Ureter (tissue), 1 donor: ENCODE measurements at places on chromosomes 1 and 21.
A peak's percentile ranks its signal among the peaks of the same experiment; 100 is the strongest.

DNA sequence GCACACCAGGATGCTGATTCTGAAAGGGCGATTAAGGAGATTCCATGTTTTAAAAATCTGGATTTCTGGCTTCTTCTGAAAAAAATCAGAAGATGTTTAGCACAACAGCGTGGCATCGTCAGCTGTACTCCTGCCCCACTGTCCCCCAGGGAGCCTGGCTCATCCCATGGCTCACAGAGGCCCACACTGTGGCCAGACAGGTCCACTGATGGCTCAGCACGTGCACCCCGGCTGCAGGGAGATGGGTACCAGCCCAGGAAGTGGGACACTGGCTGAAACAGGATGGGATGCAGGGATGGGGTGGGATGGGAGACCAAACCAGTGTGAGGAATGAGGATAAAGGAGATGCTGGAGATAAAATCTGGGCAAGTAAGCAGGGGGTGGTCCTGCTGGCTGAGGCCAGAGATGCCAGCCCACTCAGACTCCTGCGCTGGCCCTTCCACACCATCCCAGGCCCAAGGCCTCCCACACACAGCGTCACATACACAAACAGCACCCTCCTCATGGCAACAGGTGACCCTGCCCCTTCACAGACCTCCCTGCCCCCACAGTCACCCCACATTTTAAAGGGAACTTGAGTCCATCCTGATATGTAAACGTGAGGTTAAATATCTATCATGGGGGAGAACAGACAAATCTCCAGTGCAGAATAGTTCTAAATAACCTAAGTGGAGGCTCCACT, 23.9 kb upstream of the SAMD11 start:
- no peak for DNase-seq

DNA sequence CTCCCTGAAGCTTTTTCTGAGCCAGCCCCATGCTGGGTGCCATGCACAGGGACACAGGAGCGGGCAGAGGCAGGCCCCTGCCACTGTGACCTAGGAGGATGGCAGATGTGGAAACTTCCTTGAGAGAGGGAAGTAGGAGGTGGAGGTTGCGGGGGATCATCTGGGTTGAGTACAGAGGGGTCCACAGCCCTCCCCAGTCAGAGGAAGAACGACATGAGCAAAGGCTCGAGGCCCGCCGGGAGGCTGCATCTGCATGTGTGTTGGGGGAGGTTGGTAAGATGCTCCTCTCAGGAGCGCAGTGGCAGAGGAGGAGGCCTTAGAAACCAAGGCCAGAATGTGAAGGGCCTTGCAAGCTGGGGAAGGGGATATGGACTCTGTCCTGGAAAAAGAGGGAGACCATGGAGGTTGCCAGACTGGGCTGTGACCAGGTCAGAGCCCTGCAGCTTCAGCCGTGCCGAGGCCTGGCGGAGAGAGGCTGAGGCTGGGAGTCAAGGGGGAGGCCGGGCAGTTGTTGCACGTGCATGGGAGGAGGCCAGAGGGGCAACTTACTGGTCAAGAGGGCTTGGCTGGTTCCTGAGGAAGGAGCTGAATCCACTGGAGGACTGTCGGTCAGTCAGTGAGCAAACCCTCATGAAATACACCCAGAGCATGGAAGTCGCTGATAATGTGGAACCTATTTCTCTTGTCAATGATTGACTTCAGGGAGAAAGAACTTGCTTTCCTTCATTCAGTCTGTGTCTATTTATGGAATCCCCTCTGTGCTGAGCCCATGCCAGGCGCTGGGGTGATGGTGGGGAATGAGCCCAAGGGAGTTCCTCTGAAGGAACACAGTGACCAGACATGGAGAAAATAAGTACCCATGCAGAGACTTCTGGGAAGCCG, 31.7 kb downstream of the A3GALT2 start:
- no peak for DNase-seq

DNA sequence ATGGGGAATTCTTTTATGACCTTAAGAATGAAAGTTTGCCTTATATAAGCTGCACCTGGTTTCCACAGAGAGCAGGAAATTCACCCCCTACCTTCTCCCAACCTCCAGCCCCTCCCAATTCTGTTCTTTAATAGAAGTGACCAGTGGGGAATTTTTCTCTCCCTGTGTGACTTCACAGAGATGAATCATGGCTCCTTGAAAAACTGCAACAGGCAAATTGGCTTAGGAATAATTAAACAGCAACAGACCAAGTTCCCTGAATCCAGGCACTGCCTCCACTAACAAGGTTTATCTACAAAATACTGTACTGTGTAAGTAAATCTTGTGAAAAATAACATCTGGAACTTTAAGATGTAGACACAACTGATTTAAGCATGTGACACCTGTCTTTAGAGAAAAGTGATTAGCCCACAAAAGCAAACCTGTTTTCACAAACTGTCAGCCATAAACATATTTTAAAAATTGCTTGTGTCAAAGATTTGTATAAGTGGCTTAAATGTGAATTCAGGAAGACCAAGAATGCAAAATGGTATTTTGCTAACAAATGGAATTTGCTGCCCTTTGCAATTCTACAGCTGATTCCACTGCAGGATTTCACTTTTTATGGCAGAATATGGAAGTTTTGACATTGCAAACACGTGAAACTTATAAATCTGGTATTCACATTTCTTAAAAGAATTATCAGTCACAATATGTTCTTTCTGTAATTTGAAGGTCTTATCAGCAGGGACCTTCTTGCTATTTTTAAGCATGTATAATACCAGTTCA, 54.0 kb downstream of the ALG14 start:
- DNase-seq: no peak

- DNase-seq: no peak
Measured at GRCh38 chr1:226590614-226591013, 42.0 kb downstream of the STUM start.

- DNase-seq: no peak
Measured at GRCh38 chr1:22673486-22674409, 20.7 kb downstream of the C1QB start.

DNA sequence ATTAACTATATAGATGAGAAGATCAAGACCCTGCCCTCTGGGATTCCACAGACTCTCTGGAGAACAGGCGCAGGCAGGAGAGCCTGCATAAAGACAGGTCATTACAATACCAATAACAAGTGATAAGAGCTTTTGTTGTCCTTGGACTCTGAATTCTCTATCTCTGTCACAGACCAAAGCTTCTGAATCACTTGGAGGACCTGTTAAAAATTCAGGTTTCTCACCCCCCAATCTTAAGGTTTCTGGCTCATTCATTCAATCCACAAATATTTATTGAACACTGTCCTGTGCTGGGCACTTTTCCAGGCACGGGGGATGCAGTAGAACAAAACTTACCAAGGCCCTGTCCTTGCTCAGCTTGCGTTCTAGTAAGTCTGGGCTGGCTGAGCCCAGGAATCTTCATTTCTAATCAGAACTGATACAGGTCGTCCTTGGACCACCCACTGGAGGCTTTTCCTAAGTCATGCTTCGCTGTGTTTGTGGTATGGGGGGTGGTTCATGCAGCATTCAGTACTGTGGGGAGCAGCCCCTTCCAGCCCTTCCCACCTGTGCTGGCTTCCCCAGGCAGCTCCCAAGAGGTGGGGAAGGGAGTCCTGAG, 1.4 kb downstream of the EFNA4 start:
- no peak for DNase-seq

- no peak for DNase-seq
Measured at GRCh38 chr1:182662121-182662890, 22.1 kb downstream of the RGS8 start.

DNA sequence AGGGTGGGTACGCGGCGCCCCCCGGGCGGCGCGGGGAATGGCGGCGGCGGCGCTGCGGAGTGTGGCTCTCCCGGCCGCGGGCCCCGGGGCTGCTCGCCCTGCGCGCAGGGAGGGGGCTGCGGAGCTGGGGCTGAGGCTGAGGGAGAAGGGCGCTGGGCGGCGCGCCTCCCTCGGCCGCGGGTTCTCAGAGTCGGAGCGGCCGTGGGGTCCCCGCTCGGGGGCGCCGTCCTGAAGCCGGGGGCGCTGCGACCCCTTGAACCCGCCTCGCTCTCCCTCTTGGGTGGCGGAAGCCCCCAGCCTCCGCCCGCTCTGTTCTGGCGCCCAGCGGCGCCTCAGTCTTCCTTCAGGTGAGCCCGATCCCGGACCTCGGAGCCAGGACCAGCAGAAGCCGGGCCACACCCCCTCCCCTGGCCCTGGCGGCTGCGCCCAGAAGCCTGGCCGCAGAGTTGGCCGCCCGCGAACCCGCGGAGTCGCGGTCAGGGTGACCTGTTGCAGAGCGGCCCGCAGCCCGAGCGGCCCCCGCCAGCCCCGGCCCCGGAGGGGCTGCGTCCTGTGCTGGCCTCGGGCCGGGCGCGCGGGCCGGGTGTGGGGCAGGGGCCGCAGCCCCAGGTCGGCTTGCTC, 532 bp downstream of the RALGPS2 start:
- DNase-seq: peak; percentile 49

GRCh38 chr1:172720339-172720738, 61.4 kb downstream of the FASLG start:
- no peak for DNase-seq

DNA sequence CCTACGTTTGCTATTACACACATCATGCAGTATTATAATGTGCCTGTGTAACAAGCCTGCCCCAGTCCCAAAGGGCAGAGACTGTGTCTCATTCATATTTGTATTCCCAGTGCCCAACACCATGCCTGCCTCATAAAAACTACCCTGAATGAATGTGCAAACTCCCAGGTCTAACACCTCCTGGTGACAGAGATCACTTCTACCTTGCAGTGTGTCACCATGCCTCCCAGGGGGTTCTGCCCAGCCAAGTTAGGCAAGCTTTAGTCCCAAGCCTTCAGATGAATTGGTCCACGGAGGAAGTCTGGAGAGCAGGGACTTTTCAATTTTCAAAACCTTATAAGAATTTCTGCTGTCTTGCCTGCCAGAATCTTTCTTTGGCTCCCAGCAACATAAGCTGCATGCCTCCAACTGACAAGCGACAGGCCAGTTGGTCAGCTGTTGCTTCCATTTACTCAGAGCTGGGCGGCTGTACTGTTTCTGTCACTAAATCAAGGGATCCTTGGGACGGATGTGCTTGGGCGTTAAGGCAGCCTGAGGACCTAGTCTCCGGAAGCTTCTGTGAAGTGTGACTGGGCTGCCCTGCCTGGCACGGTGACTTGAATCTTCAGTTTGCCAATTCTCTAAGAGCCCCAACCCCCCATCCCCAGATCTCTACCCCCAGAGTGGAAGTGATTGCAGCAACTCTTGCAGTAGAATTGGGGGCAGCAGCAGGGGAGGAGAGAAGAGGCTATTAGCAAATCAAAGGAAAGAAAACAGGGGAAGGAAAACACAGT, 1.2 kb downstream of the RXRG start:
- no peak for DNase-seq

GRCh38 chr1:101444381-101444780, 207.6 kb downstream of the S1PR1 start:
- no peak for DNase-seq

GRCh38 chr1:109399326-109399957, 1.7 kb upstream of the SORT1 start:
- DNase-seq: no peak

- DNase-seq: no peak
Measured at GRCh38 chr1:47742890-47743760, 254.1 kb downstream of the TRABD2B start.

DNA sequence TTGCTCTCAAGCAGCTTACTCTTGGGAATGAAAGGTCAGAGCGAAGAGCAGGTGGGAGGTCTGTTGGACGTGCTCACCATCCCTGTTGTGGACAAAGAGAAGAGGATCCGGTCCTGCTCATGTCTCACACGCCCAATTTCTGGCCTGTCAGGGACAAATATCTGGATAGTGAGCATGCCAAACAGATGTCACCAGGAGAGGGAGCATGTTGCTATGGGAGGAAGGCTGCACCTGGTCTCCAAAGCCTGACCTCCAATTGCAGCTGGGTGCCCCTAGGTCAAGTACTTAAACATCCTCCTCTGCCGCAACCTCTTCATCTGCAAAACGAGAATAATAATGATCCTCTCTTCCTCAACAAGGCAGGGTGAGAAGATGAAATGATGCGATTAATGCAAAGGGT, 53.4 kb downstream of the DMRTA2 start:
- no peak for DNase-seq

DNA sequence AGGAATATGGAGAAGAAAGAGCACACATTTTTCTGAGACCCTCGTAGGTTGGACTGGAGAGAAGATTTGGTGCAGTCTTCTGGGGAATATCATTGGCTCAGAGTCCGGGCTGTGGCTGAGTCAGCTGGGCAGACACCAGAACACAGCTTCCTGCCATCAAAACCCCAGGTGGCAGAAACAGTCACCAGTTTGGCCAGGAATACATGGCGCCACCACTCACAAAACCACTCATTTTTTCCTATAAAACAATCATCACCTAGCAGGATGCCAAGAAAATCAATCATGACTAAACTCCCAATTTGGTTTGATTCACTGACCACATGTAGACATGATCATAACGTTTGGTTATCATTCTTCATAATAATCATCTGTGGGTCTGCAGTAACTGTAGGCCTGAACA, 178.1 kb upstream of the PBX1 start:
- no peak for DNase-seq

DNA sequence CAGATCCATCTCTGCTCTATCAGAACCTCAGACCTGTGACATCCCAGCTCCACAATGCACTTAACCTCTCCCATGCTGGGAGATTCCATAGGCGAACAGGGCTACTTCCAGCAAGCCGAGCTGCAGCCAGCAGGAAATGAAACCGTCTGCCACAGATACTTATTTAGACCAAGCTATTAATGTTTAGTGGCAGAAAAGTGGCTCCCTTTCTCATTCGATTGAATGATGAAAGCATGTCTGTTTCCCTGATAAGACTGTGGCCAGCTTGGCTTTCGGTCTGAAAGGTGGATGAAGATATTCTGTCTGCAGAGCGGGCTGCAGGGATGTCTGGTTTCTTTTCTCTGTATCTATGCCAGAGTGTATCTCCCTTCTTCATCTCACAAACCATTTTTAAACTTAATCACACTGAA, 146.4 kb downstream of the GREM2 start:
- DNase-seq: no peak

DNA sequence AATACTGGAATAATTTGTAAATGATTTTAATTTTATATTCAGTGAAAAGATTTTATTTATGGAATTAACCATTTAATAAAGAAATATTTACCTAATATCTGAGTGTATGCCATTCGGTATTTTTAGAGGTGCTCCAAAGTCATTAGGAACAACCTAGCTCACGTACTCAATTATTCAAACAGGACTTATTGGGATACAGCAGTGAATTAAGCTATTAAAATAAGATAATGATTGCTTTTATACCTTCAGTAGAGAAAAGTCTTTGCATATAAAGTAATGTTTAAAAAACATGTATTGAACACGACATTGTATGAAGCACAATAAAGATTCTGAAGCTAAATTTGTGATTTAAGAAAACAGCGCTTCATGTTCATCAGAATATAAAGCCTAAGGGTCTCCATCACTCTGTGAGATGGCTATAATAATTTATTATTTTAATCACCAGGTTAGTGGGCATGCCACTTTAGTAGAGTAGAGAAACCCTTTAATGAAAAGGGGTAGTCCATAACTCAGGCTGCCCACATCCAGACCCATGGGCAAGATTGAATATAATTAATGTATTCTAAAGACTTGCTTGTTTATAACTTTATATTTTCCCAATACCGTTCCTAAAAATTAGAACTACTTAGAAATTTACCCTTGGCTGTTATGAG, 3.2 kb downstream of the CCN1 start:
- no peak for DNase-seq

- no peak for DNase-seq
Measured at GRCh38 chr1:170150016-170150415, 4.3 kb downstream of the NTMT2 start.

- DNase-seq: peak; percentile 70
Measured at GRCh38 chr1:161200992-161201835, 953 bp upstream of the NDUFS2 start.

GRCh38 chr1:64135462-64136223, 67.8 kb upstream of the UBE2U start:
- no peak for DNase-seq

- peak; percentile 55 for DNase-seq
Measured at GRCh38 chr1:216221260-216221700, 202.0 kb downstream of the USH2A start.
